CD8-positive, alpha-beta memory T cell (primary cell): ENCODE measurements at places on chromosomes 2 and 18.

GRCh38 chr2:168156661-168157060 lies 90.7 kb downstream of the STK39 start:
- no peak for DNase-seq

GRCh38 chr2:64789466-64790320 lies 136.0 kb upstream of the SERTAD2 start:
- no peak for DNase-seq

- no peak for DNase-seq
Observed at GRCh38 chr2:2293527-2294089, 37.5 kb downstream of the MYT1L start.

DNA sequence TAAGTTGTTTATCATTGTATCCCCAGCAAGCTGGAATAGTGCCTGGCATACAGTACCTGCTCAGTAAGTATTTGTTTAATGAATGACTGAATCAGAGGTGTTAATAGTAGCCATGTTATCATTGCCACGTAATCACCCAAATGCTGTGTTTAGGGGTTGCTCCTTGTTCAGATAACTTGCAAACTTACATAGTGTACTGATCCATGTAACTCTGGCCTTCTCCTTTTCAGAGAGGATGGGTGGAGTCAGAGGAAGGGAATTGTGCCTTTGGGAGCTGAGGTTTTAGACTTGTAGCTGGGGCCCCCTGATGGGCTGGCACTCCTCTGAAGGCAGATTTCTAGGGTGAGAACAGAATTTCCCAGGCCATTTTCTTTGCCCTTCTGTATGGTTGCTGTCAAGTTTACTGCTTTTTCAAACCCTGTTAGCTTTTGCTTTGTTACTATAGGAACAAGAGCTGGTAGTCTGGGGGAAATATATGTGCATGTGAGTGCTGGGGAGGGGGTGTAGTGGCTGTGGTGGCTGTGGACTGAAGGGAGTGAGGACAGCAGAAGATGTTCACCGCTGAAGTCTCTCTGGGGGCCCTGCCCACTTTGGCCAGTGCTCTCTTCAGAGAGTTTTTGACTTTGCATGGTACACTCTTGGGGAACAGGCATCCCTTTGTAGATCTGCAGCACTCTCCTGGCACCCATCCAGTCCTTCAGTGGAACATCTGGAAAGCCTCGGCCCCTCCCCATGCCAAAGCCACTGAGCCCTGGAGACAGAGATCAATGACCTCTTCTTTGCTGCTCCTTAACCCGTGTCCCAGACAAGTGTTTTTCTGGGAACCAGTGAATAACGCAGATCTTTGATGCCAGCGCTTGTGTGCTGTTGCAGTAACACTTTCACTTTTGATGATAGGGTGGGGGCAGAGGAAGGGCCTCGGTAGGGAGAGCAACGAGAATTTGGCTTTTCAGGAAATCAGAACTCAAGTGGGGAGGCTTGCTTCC lies 209.0 kb downstream of the PRKCE start:
- no peak for DNase-seq

- no peak for DNase-seq
Observed at GRCh38 chr2:69947325-69947931, 14.0 kb downstream of the ASPRV1 start.

- DNase-seq: no peak
Observed at GRCh38 chr2:10471955-10472354, 23.8 kb upstream of the ODC1 start.

DNA sequence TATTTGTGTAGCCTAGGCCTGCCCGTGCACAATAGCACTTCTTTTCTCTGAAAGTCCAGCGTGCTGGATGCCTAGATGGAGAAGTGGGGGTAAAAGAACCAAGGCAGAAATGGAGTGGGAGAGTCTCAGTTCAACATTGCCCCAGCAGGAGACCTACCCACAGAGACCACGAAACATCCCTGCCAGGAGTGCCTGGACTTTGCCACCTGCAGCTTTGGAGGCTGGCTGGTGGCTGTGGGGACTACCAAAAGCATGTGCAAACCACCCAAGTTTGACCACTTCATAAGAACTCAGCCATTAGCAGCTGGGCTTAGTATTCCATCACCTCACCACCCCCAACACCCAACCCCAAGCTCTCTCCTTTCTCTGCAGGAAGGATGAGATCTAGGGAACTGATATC lies 416.9 kb upstream of the ID2 start:
- DNase-seq: no peak

DNA sequence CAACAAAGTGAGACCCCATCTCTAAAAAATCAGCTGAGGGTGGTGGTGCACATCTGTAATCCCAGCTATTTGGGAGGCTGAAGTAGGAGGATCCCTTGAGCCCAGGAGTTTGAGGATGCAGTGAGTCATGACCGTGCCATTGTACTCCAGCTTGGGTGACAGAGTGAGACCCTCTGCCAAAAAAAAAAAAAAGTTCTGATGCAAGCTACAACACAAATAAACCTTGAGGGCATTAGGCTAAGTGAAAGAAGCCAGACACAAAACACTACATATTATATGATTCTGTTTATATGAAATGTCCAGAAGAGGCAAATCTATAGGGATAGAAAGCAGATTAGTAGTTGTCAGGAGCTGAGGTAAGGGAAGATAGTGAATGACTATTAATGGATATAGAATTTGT lies 13.0 kb downstream of the YWHAQ start:
- DNase-seq: no peak

DNA sequence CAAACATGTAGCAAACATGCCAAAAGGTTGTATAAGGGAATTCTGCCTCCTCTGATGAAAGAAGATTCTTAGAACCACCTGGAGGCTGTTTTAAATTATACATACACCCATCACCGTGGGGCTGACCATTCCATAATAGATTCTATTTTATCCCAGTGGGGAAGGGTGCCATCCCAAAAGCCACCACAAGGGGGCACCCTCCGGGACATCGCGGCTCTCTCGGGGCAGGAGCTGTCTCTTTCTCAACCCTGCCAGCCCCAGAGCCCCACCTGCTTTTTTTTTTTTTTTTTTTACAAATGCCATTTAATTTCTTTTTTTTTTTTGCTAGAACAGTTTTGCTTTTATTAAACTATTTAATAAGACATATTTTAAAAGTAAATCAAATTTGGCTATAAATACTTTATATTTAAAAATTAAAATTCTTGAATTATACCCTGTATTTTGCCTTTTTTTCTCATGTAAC lies 8.6 kb upstream of the MTCL1 start:
- DNase-seq: peak; percentile 69

- DNase-seq: no peak
Observed at GRCh38 chr2:144097440-144098225, 422.3 kb downstream of the ZEB2 start.

DNA sequence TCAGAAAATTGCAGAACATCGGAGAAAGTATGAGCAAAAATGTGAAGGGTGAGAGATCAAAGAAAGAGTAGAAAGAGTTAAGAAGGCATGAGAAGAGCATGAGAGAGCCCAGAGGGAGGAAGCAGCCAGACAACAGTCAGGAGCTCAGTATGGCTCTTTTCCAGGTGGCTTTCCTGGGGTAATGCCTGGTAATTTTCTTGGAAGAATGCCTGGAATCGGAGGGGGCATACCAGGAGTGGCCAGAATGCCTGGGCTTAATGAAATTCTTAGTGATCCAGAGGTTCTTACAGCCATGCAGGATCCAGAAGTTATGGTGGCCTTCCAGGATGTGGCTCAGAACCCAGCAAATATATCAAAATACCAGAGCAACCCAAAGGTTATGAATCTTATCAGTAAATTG lies 271.8 kb upstream of the TFPI start:
- no peak for DNase-seq

DNA sequence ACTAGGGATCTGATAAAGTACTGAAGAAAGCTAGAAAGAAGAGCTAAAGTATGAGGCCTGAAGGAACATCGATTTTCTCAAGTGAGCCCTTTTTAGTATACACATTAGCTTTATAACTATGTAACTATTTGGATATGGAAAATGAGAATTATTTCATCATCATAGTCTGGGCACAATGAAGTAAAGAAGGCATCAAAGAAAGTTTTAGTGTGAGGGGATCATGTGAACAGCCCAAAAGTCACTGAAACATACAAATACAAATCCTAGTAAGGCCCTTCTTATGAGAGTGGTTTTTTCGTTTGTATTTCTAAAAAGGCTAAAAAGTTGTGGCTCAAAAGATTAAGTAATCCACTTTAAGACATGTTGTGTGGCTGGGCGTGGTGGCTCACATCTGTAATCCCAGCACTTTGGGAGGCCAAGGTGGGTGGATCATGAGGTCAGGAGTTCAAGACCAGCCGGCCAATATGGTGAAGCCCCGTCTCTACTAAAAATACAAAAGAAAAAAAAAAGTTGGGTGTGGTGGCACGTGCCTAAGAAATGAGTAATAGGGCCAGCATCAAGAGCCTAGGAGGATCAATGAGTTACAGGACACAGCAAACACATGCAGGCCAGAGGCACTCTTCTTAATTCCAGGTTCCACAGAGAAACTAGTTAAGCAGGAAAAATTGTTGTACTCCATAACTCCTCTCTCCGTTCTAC lies 61.9 kb downstream of the PUM2 start:
- no peak for DNase-seq

DNA sequence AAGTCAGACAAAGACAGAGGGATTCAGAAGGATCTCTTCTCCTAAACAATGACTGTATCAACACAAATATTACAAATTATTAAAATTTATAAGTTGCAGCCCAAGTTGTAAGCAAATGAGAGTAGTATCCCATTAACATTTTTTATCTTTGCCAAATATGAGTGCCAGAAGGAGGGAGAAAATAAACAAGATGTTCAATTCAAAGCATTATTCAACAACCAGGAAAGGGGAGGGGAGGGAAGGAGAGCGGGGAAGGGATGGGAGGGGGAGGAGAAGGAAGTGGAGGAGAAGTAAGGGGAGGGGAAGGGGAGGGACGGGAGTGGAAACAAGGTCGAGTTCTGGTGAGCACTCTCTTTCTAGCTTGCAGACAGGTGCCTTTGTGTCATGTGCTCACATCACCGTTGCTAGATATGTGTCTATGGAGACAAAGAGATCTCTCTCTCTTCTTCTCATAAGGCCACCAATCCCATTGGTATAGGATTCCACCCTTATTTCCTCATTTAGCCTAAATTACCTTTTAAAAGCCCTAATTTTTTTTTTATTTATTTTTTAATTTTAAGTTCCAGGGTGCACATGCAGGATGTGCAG lies 679.6 kb upstream of the CHAC2 start:
- no peak for DNase-seq

GRCh38 chr2:240986787-240987411 lies 11.5 kb upstream of the SNED1 start:
- DNase-seq: peak; percentile 39

- no peak for DNase-seq
Observed at GRCh38 chr2:141490886-141491285, 639.9 kb downstream of the LRP1B start.

DNA sequence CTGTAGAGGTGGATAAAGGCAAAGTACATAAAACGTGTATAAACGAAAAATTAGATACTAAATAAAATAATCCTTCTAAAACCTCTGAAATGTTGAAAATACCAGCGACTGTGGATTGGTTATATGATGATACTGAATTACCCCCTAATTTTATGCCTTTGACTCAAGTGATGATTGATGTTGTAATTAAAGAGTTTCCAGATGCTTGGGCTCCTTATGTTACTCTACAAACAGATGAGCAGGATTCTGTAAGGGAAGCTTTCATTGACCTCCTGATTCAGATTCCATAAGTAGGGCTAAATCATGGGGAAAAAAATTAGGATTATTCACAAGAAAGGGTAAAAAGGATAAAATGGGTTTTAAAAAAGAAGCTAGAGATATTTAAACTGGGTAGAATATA lies 418.2 kb upstream of the SLC39A10 start:
- DNase-seq: no peak

- no peak for DNase-seq
Observed at GRCh38 chr2:205675861-205676516, 6.3 kb upstream of the NRP2 start.
